Gastrocnemius medialis (tissue), 4 donors: ENCODE measurements at places on chromosomes 5 and 9. TPM values are rescaled to one million over a fixed set of nuclear protein-coding genes. Genes with fewer than 3 reads are reported as not detected.

Gene MYO10
- 7.2 TPM for total RNA-seq

Gene RNF180
- total RNA-seq = 5.7 TPM

Gene LIX1
- total RNA-seq = not detected

Gene PPP3R2
- not detected for total RNA-seq

Gene SLC25A51
- 16.0 TPM for total RNA-seq
